ENCODE measurements at places on chromosomes 6 and 20.

- H3K27me3 ChIP-seq: no peaks in the 10 kb centered on the region
- peaks cover 51% of the 10 kb centered on the region for H3K36me3 ChIP-seq
- no peak overlapping the region for H3K27ac ChIP-seq
Measured at GRCh38 chr6:151044465-151045441, 179.3 kb downstream of the MTHFD1L start.

DNA sequence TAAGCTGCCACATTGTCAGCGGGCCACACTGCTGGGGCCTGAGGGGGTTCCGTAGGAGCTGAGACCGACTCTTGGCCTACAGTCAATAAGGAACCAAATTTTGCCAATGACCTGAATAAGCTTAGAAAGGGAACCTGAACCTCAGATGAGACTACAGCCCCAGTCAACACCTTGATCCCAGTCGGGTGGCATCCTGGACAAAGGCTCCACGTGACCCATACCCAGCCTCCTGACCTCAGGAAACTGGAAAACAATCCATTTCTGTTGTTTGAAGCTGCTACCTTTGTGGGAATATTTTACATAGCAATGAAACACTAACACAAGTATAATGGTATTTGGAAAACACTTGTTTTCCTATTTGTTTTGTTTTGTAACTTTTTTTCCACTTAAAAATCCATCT lies 179.9 kb upstream of the RALGAPA2 start:
- no peak overlapping the region for H3K27ac ChIP-seq
- H3K4me3 ChIP-seq: no peak overlapping the region
- no peaks in the 10 kb centered on the region for H3K27me3 ChIP-seq
- no peaks in the 10 kb centered on the region for H3K36me3 ChIP-seq
- peaks cover 6% of the 10 kb centered on the region for H3K4me1 ChIP-seq
- no peak for DNase-seq

DNA sequence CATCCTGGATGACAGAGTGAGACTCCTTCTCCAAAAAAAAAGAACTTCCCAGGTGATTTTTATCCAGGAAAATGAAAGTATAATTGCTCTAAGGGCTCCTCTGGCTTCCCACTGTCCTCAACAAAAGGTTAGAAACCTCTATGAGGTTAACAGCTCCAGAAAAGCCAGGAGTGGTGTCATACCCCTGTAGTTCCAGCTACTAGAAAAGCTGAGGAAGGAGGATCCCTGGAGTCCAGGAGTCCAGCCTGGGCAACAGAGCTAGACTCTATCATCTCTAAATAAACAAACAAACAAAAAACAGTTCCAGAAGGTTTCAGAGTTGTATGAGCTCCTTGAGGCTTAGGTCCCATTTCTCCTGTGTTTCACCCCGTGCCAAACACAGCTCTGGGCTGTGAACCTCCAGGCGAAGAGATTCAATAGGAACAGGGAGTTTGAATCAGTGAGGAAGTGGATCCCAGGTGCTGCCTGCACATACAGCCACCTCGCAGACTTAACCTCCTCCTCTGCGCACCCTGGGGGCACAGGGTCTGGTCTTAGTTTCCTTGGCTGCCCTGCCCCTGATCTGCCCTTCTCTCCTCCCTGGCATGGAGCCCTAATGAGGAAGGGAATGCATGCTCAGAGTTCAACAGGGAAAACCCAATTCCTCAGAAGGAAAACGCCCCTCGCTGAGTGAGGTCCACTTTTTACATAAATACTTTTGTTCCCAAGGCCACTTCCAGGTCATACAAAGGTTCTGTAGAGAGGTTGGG lies 31.0 kb downstream of the ZC3H12D start:
- no peak overlapping the region for H3K4me3 ChIP-seq
- H3K4me1 ChIP-seq: peaks cover 6% of the 10 kb centered on the region
- H3K36me3 ChIP-seq: no peaks in the 10 kb centered on the region
- H3K27ac ChIP-seq: no peak overlapping the region
- DNase-seq: no peak
- no peaks in the 10 kb centered on the region for H3K27me3 ChIP-seq

DNA sequence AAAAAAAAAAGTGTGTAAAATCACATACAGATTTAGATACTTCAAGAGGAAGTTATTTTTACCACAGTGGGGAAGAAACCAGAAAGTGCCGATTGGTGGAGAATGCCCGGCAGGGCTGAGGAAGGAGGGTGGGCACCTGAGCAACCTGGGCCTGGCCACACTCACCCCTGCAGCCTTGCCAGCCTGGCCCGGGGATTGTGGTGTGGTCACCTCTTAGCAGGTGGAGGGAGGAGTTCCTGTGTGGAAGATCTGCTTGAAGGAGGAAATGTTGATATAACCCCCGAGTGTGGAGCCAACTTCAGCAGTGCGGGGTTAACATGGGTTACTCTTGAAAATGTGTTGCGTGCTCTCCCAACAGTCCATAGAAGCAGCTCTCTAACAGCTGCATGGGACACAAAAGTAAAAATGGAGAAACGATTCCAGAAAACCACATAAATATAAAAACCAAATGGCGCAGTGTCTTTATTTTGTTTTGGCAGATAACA lies 14.7 kb downstream of the UST start:
- DNase-seq: no peak

Data from MCF 10A (cell line).